ENCODE measurements at places on chromosomes 2 and 18. TPM values are rescaled to one million over a fixed set of nuclear protein-coding genes. Genes with fewer than 3 reads are reported as not detected.

- DNase-seq: no peak
These were observed 3.7 kb downstream of the IL1RL2 start for GRCh38 chr2:102190430-102191107.

TCF23 gene
- not detected for total RNA-seq

GRCh38 chr2:117794668-117795067, 19.8 kb upstream of the DDX18 start:
- DNase-seq: no peak

CTDSP1 gene
- total RNA-seq: 72.3 TPM

GRCh38 chr2:60641811-60642788, 88.6 kb upstream of the BCL11A start:
- peak; percentile 60 for DNase-seq

- DNase-seq: peak; percentile 61
These were observed 119.2 kb downstream of the ANKRD44 start for GRCh38 chr2:197191177-197191939.

GRCh38 chr2:65420712-65421431, 11.5 kb downstream of the SPRED2 start:
- DNase-seq: no peak

DNA sequence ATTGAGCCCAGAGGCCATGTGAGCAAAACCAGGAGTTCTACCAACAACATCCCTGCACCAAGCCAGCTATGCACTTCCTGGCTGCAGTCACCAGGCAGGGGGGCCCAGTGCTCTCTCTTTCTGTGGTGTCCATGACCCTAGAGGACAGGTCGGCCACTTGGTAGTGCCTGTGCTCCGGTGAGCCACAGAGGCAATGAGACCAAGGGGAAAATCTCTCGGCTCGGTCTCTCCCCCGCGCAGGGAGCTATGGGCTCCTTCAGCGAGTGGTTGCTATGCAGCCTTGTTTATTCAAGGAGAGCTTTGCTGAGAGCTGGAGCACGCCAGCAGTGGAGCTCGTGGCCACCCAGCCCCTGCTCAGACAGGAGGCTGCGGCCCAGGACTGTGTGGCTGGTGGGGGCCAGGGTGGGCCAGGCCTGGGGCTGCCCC, at the start of gene TOGARAM2:
Gene TOGARAM2 (plus strand): TSS at position 283 of the 426 bp plus-strand sequence. CDS start 13,537 bp downstream, outside the sequence.
- no peak for DNase-seq

GRCh38 chr18:8847066-8847755, 141.9 kb downstream of the MTCL1 start:
- DNase-seq: no peak

- no peak for DNase-seq
These were observed 49.9 kb downstream of the FAM210A start for GRCh38 chr18:13676471-13676870.

DNA sequence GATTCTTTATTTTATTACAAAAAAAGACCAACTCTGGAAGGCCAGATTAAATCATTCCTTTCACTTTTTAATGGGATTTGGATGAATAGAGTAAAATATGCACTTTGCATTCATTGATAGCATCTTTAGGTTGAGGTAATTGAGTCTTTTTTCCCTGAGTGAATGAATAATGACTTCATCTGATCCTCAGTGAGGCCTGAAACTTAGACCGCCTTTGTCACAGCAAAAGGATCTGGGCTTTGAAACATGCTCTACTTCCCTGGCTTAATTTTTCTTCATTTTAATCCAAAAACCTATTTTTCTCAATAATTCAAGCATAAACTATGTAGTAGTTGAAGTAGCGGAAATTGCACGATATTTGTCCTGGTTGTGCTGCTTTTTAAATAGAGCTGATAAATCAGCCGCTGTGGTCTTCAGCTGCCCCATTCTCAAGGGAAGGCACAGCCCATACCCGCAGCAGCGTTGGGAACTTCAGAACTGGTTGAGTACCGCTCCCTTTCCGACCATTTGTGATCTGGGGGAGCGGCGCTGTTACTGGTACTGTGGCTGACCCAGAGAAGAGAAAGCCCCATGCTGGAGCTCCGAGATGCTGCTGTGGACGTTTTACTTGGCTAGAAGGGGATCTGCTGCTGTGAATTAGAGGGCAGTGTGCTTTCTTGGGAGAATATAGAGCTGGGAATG, 145.3 kb upstream of the NFATC1 start:
- DNase-seq: no peak

DNA sequence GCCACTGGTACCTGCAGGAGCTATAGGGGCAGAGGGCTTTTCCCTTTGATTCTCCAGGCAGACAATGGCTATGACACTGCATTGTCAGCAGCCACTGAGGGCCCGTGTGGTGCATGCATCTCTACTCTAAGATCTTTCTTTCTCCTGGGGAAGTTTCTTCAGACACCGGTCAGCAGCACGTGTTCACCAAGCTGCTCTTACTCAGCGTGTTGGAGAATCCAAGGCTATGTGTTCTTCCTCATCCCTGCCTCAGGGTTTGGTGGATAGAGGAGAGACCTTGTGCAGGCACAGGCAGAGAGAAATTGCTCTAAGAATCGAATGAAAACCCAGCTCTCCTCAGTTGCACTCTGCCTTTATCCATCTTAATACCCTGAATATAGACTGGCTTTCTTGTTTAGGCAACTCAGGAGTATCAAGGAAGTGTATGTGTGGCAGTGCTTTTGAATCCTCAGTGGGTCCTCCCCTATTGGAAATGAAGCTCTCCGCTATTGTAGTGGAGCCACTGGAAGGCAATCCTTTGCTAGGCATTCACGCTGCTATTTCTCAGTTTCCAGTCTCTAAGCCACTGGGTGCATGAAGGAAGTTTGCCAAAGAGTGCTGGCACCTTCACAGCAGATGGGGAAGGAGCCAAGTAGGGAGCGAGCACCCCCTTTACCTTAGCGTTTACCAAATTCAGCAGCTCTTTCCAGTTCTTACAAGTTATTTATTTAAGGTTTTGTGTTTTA, 86.9 kb upstream of the EML6 start:
- DNase-seq: no peak

GRCh38 chr2:224638301-224638823, 53.2 kb upstream of the CUL3 start:
- DNase-seq: no peak

DNA sequence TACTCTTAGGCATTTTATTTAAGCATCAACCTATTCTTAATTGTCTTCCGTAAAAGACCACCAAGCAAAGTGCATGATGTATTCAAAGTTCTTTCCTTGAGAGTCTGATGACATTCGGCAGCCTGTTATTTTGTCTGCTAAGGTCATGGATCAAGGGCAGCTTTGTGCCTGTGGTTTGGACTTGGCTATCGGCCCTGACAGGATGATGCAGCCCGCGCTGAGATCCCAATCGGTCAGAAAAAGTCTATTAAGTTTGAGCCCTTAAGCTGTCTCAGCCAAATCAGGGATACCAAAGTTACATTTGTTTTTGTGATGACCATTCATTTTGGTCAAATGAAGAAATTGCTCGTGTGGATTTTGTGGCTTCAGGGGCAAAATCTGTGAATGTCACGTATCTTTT, 718.9 kb upstream of the FANCL start:
- DNase-seq: no peak

- DNase-seq: no peak
These were observed 42.1 kb upstream of the PPP1R1C start for GRCh38 chr2:181943411-181944124.

GRCh38 chr2:200845669-200846325, 18.7 kb downstream of the CLK1 start:
- no peak for DNase-seq

- no peak for DNase-seq
These were observed 6.1 kb downstream of the PPP4R1 start for GRCh38 chr18:9608298-9608697.

STON1 gene
- total RNA-seq: 0.42 TPM

DNA sequence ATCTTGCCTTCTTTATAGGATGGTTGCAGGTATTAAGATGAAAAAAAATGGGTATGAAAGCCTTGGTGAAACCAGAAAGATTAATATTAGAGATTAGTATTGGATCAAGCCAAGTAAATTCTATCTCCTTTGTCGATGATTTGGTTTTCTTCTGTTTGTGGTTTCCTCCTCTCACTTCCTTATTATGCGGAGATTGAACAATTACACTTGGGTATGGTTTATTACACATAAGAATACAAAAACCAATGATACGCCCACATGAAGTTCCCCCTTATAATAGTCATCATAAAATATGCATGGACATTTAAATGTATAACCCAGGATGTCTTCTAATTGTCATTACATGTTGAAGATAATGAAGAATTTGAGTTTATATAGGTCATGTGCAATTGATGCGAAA, 4.9 kb downstream of the LTBP1 start:
- no peak for DNase-seq

DNA sequence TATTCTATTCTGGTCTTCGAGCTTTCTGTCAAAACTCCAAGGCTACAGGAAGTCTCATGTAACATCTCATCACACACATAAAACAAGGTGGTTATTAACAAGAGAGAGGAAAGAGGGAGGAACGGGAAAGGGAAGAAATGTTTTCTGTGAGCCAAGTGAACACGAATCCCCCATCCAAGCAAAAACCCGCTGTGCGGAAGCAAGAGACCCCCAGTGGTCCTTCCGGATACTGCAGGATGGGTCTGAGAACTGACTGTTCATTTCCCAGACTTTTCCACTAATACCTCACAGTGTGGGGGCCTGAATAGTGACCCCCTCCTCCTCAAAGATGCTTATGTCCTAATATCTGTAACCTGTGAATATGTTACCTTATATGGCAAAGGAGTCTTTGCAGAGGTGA, 19.0 kb upstream of the DIPK1C start:
- DNase-seq: peak; percentile 18

- peak; percentile 36 for DNase-seq
These were observed at the start of gene SFTPB for GRCh38 chr2:85668009-85668856. SFTPB (minus strand) TSS chr2:85668199; CDS start chr2:85668183, 16 bp downstream.

DNA sequence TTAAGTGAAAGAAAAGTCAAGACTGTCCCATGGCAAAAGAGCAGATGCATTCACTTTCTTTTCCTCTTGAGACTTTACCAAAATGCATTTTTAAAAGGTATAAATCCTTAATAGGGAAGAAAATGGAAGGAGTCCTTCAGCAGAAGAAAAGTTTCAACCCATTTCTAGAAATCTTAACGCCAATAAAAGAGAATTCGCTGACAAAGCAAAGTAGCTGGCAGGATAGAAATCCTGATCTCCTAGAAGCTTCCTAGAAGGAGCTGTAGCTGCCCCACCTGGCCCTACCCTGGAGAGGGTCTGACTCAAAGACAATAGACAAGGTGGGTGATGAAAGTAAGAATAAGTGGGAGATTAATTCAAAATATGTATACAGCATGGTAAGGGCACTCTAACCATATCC, 144.9 kb upstream of the PKDCC start:
- DNase-seq: no peak

- peak; percentile 44 for DNase-seq
These were observed 123.4 kb downstream of the MTCL1 start for GRCh38 chr18:8828798-8829197.

- DNase-seq: no peak
These were observed 1.7 kb downstream of the EMILIN2 start for GRCh38 chr18:2848247-2849246.

- DNase-seq: peak; percentile 67
These were observed 284.7 kb downstream of the CMPK2 start for GRCh38 chr2:6580982-6581381.

COPS9 gene
- 146 TPM for total RNA-seq

TUBA3E gene
- not detected for total RNA-seq

DNA sequence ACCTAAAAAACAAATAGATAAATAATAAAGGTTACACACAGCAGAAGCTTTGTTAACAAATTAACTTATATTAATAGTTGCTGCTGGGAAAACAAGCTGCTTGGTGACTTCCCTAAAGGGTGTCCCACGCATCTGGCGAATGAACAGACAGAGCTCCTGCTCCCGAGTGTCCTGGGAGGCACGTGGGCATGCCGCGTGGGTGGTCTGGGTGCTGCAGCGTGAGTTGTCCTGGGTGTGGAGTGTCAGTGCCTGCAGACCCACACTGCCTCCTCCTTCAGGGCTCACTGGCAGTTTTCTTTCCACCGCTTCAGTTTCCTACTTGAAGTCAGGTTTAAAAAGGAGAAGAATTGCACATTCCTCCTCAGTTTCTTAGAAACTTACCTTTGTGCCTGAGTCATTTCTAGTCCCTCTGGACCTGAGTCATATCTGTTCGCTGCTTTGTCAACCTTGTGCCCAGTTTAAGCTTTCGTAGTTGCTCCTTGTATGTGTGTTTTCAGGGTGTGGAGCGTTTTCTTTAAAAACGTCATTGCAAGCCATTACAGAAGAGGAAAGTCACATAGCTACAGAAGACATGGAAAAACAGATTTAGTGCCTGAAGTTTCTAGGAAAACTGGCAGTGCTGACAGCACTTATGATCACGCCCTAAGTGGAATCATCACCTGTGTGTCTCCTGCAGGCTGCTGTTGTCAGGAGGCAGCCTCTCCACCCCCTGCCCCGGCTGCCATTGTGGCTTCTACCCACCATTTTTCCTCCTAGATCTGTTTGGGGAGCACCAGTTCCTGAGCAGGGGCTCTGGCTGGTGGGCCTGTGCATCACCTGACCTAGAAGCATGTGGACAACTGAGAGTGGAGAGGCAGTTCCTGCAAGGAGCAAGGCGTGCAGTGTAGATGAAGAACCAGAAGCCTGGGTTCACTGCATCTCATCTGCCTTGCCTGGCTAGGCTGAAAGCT, 24.5 kb downstream of the IMPA2 start:
- peak; percentile 49 for DNase-seq

CCBE1 gene
- 23.8 TPM for total RNA-seq

SULT1C4 gene
- not detected for total RNA-seq

DNA sequence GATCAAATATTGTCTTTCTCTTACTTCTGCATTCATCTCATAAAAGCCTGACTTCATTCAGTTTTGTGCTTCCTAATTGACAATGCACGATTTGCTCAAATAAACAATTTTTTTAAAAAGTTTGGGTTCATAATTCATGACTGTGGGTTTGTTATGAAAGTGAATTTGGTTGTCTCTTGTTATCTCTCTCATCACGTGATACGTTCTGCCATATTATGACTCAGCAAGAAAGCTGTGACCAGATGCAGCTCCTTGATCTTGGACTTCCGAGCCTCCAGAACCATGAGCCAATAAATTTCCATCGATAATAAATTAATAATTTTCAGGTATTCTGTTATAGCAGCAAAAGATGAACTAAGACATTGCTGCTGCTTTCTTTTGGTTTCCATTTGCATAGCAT, 156.5 kb upstream of the LRATD1 start:
- DNase-seq: no peak

GRCh38 chr2:215028231-215028630, 110.2 kb downstream of the ABCA12 start:
- peak; percentile 3 for DNase-seq

GRCh38 chr2:201109186-201109585, 6.8 kb upstream of the CFLAR start:
- DNase-seq: no peak

SLC39A6 gene
- total RNA-seq: 49.7 TPM

PELI1 gene
- 16.3 TPM for total RNA-seq

ROCK1 gene
- total RNA-seq: 44.6 TPM

PHOSPHO2 gene
- total RNA-seq: 6.0 TPM

DNA sequence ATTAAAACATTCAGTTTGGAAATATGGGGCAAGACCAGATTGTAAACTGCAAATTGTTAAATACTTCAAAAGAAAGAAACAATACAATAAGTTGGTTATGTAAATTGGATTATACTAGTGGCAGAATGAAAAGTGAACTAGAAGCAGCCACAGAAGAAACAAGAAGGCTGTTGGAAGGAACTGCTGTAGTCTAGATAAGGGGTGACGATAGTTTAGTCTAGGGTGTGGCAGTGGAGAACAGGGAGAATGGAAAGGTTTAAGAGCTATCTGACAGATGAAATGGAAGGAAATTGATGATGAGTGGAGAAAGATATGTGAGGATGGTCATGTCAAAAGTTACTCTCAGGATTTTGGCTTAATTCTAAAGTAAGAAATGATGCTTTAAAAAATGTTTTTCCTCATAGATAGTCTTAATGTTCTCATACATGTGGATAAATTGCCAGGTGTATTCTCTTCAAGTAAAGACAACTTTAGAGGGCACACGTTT, 179.7 kb downstream of the GPD2 start:
- DNase-seq: no peak
